ENCODE measurements at places on chromosomes 4 and X. TPM values are rescaled to one million over a fixed set of nuclear protein-coding genes. Genes with fewer than 3 reads are reported as not detected.

Gene HPGDS
- total RNA-seq, result 0.39 TPM

Gene GUF1
- 22.4 TPM for total RNA-seq

Gene RENBP
- 3.4 TPM for total RNA-seq

Gene SLC25A31
- 28.1 TPM for total RNA-seq

Gene ZFYVE28
- 55.3 TPM for total RNA-seq

Gene CNGA1
- 1.7 TPM for total RNA-seq

Gene MAGEH1
- total RNA-seq, result 103 TPM

Gene DKK2
- not detected for total RNA-seq

Gene ANK2
- 28.6 TPM for total RNA-seq

All from testis (tissue), 5 donors.